LoVo (cell line): ENCODE measurements at places on chromosomes 6 and 20.
A peak's percentile ranks its signal among the peaks of the same experiment; 100 is the strongest.

- no peak for DNase-seq
Observed at GRCh38 chr6:135268263-135268662, 87.2 kb downstream of the MYB start.

- no peak for DNase-seq
Observed at GRCh38 chr20:56810141-56810540, 181.0 kb downstream of the TFAP2C start.

DNA sequence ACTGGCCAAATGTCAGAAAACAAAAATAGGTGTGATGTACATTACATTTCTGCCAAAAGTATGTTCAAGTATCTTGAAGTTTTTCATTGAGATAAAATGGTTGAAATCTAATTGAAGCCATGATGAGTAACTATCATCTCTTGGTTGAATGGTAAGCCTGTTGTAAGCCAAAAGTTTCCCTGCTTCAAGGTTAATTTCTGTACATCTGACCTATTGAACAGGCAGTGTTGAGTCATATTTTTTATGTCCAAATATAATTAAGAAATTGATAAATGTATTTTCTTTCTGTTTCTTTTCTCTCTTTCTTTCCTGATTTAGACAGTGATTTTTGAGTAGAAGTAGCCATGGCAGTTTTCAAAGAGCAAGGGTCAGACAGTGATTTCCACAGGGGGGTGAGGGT lies 4.4 kb downstream of the RREB1 start:
- no peak for DNase-seq

- DNase-seq = peak; percentile 45
Observed at GRCh38 chr6:18053555-18054445, 66.4 kb upstream of the KIF13A start.

GRCh38 chr6:116327803-116328527 lies 42.8 kb upstream of the DSE start:
- no peak for DNase-seq

- no peak for DNase-seq
Observed at GRCh38 chr6:77715588-77715987, 62.7 kb downstream of the MEI4 start.

GRCh38 chr20:41734506-41734945 lies 116.3 kb upstream of the CHD6 start:
- peak; percentile 66 for DNase-seq

DNA sequence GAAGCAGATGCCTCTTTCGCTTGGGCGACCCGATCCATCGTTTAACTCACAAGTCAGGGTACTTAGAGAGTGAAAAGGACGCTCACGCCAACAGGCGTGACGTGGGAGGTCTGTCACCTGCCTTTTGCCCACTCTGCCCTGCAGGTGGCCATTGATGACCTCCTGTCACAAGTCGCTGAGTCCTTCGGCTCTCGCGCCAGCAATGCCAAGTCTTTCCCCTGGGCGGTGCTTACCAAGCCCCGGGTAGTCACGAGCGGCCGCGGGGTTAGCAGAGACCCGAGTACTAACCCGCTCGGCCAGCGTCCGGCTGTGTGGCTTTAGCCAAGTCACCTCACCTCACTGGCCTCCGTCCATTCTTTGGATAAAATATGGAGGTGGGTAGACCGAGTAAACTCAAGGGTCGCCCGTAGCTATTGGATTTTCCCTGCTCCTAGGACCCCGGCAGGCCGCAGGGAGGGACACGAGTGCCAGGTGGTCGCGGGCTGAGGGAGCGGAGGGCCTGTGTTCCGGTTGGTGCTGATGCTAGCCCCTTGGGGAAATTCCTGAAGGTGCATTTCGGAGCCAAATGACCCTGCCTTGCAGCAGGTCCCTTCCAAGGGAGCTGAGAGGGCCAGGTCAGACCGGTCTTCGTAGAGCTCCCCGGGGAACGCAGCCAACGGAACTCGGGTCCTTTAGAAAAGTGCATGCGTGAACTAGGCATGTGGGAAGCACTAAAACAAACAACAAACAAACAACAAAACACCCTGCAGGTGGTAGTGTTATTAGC lies 668 bp downstream of the PKIB start:
- peak; percentile 58 for DNase-seq

DNA sequence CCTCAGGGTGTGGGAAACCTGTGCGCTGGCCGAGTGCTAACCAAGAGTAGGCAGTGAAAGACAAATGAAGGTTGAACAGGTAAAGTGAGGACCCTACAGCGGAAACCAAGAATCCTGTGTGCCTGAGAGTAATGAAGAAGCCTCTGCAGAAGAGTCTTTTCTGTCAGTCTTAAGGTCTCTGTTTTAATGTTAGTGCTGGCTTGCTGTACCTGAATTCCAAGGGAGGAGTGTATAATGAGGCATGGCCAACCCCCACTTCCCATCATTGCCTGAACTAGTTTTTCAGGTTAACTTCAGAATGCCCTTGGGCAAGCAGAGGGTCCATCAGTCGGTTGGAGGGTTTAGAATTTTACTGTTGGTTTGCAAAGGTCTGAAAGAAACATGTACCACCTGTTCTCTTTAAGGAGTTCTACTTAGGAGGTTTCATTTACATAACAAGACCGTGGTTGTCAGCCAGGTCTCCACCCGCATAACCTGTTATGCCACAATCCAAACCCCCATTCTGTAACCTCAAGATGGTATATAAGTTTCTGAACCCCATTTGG lies 589 bp upstream of the PDCD2 start:
- DNase-seq = no peak

DNA sequence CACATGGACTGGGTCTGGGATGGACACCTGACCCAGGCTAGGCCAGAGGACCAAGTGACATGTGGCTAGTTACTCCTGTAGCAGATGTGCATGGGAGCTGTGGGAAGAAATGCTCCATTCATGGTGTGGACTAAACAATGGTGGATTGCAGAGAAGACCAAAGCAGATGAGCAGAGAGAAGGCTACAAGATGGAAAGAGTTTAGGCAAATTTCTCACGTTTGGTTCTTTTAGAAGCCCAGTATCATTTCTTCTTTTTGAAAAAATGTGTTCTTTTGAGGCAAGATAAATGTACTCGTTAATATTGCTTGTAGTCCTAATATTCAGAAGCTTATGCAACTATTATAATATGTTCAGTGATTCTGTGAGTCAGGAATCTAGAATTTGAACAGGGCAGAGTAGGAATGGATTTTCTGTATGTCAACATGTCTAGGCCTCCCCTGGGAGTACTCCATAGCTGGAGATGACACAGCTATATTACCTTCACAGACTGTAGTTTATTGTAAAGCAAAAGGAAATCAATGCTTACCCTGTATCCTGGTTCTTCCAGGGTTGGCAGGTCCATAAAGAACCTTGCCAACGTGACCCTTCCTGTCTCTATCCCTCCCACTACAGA lies 2.3 kb upstream of the BTN2A1 start:
- no peak for DNase-seq

- DNase-seq = no peak
Observed at GRCh38 chr20:20666359-20666758, 46.1 kb downstream of the RALGAPA2 start.

GRCh38 chr20:38870733-38871559 lies 55.3 kb upstream of the FAM83D start:
- peak; percentile 72 for DNase-seq

DNA sequence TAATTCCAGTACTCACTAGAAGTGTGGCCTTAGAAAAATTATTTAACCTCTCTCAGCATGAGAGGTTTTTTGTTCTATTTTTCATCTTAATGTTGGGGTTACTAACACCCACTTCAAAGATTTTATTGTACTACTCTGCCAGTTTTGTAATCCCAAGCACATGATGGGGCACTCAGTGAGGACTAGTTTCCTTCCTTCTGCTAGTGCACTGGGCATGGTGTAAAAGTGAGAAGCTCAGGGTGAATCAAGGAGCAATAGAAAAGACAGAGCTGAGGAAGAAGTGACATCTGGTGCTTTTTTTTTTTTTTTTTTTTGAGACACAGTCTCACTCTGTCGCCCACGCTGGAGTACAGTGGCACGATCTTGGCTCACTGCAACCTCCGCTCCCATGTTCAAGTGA lies 439.4 kb upstream of the ARID1B start:
- no peak for DNase-seq

DNA sequence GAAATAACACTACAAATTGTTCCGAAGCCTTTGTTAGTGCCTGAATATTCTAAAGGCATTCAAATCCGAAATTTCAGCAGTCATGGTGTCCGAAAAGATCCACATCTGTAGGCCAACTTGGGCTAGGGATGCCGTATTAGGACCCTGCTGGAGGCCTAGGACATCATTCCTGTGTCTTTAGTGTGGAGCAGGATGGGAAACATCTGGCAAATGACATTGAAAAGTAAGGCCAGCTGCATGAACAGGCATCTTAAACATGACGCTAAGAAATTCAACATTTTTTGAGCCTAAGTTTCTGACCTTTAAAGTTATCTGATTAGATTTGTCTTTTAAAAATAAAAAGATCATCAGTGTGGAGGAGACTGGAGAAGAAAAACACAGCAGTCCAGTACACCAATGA lies 91.3 kb downstream of the MYLK4 start:
- DNase-seq = no peak

GRCh38 chr6:11618533-11618932 lies 81.0 kb downstream of the TMEM170B start:
- DNase-seq = peak; percentile 2

DNA sequence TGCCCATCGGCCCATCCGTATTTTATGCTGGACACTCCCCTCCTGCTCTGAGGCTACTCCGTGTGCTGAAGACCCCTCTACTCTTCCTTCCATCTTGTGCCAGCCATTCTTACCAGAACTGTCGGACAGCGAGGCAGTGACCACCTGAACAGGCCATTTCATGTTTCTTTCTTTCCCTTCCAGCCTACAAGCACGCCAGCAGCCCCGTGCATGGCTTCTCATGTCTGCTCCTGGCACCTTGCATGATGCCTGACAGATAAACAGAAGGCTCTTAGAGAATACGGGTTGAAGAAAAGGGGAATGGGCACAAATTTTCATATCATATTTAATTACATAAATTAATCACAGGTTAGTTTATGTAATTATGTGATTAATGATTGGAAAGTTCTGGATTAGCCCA lies 95.7 kb downstream of the ARID1B start:
- DNase-seq = no peak

DNA sequence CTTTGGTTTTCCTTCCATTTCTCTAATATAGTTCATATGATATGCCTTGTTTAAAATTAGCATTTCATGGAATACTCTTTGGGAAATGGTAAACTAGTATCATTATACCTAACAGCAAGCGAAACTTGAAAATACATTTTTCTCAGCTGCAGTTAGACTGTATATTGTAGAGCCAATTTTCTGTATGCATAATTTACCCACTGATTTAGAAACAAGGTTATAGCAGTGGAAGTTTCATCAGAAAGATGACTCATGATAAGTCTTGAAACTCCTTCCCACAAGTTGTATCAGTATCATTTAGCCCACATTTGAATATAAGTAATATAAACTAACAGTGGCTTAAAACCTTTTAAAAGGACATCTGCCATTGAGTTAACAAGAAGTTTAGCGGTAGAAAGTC lies 164.8 kb upstream of the BMP5 start:
- DNase-seq = no peak

DNA sequence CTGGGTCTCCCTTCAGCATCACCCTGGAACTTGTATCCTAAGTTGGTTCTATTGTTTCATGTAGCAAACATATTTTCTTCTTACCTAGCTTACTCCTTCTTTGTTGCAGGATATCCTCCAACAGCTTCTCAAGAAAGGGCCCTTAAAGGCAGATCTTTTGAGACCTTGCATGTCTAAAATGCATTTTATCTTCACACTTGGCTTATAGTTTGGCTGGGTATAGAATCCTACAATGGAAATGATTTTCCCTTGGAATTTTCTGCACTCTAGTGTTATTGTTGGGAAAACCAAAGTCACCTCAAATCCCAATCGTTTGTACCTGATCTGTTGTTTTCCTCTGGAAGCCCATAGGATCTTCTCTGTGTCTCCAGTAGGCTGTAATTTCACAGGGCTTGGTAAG lies 12.1 kb upstream of the TGM6 start:
- no peak for DNase-seq

GRCh38 chr20:44098657-44099056 lies 88.3 kb downstream of the JPH2 start:
- DNase-seq = no peak

DNA sequence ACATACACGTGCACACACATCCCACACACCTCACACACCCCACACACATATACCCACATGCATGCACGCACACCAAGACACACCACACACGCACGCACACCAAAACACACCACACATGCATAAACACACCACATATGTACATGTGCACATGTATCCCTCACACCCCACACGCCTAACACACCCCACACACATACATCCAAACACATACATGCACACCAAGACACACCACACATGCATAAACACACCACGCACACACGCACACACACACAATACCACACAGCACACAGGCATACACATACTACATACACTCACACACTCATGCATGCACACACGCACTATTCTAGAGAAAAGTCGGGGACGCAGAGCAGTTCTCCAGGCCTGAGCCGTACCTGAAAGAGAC lies 671.5 kb downstream of the PRKN start:
- DNase-seq = no peak

DNA sequence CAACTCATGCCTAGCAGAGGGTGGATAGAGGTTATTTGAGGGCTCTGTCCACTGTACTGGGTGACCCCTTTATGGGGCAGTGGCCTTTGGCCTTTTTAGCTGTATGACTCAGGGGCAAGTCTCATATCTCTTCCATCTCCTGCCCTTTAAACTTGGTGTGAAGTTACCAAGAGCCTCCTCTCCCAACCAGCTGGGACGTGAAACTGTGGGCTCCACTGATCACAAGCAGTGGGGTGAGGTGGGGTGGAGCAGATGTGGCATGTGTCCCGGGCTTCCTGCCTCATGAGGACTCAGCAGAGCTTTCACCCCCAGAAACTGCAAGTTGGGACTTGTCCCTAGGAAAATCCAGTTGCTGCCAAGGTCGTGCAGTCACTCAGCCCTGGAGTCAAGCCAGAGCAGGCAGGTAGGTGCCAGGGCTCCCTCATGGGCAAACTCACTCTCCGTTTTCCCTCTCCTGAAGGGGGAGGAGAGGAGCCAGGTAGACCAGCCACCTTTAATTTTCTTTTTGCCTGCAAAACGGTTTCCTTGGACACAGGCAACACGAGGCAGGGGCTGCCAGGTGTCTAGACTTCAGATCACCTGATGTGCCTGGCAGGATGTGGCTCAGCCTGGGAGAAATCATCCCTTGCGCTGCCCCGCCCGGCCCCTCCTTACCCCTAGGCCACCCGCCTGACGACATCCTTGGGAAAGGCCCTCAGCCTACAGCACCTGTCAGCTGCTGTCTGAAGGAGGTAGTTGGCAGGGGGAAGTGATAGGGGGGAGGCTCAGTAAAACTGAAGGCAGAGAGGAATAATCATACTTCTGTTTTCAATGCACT lies 4.0 kb downstream of the CDKN1A start:
- DNase-seq = peak; percentile 64

- no peak for DNase-seq
Observed at GRCh38 chr6:63526931-63527330, 45.3 kb upstream of the LOC128125822 start.

GRCh38 chr6:75230484-75231325 lies 12.9 kb downstream of the COX7A2 start:
- DNase-seq = peak; percentile 50

- no peak for DNase-seq
Observed at GRCh38 chr20:4059606-4060005, 44.2 kb upstream of the RNF24 start.
